Diencephalon (tissue), 1 donor: ENCODE measurements at places on chromosomes 12 and 14. TPM values are rescaled to one million over a fixed set of nuclear protein-coding genes. Genes with fewer than 3 reads are reported as not detected.

Gene REC8
- total RNA-seq = 26.3 TPM

Gene PPM1H
- total RNA-seq = 27.0 TPM

Gene TCTN2
- 33.0 TPM for total RNA-seq

Gene RNASE3
- total RNA-seq = not detected

Gene FGF6
- total RNA-seq = not detected

Gene TCTN1
- 58.6 TPM for total RNA-seq

Gene HOXC13
- total RNA-seq = not detected

Gene ZNF891
- 9.5 TPM for total RNA-seq
